Mucosa of descending colon (tissue), 3 donors: ENCODE measurements at places on chromosomes 12 and 14. TPM values are rescaled to one million over a fixed set of nuclear protein-coding genes. Genes with fewer than 3 reads are reported as not detected.
A peak's percentile ranks its signal among the peaks of the same experiment; 100 is the strongest.

DNA sequence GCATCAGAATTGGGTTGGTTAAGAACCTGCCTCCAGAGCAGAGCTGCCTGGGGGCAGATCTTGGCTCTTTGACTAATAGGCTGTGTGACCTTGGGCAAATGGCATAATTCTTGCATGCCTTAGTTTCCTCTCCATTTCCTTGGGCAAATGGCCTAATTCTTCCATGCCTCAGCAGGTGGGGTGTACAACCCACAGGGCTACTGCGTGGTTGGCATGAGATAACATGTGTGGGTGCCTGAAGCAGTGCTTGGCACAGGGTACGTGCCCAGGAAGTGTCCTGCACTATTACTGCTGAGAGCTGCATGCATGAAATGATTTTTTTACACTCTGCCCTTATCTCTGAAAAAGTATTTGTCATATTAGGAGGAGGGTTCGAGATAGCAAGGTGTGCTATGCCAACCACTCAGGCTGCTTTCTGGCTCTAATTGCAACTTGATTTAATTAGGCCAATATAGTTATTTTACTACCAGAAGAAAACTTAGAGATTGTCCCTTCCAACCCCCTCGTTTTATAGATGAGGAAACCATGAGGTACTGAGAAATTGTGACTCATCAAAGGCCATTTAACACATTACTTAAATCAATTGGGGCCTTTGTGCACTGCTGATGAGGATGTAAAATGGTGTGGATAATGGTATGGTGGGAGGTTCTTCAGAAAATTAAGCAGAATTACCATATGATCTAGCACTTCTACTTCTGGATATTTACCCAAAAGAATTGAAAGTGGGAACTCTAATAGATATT lies 161.6 kb upstream of the HIF1A start:
- no peak for DNase-seq

GRCh38 chr12:45654002-45654665 lies 75.4 kb upstream of the ARID2 start:
- no peak for DNase-seq

DNA sequence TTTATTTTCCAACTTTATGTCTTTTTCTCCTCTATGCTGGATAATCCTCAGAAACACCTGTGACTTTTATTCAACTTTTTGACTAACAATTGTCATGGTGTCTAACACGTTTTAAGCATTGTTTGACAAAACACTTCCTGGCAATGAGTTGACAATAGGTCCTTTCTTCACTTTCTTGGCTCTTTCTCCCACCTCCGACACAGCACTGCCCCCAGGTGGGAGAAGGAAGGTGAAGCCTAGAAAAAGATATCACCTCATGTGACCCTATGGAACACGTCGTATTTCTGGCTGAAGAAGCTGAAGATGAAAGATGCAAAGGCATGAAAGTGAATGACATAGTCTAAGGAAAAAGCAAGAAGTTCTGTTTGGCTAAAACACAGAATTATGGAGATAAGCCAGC lies 430.0 kb downstream of the ETNK1 start:
- DNase-seq, result no peak

M6PR gene
- total RNA-seq, result 105 TPM

PRKAG1 gene
- 51.5 TPM for total RNA-seq

- peak; percentile 96 for DNase-seq
These were observed 10.1 kb downstream of the NDRG2 start for GRCh38 chr14:21014761-21015190.

DNA sequence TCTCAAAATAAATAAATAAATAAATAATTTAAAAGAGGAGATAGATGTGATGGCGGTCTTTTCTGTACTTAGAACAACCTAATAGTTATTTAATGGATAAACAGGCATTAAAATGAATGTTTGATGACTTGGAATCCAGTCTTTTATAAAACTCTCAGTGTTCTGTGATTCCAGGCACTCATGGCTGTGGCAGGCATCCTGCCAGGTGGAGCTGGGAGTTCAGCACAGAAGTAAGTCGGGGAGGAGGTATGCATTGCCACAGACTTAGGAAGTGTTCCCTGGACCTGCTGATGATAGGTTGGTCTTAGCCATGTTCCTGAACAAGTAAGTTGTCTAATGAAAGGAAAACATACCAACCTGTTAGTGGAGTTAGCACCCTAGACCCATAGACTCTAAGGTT lies 126.3 kb downstream of the CACNA1C start:
- DNase-seq, result no peak

DNA sequence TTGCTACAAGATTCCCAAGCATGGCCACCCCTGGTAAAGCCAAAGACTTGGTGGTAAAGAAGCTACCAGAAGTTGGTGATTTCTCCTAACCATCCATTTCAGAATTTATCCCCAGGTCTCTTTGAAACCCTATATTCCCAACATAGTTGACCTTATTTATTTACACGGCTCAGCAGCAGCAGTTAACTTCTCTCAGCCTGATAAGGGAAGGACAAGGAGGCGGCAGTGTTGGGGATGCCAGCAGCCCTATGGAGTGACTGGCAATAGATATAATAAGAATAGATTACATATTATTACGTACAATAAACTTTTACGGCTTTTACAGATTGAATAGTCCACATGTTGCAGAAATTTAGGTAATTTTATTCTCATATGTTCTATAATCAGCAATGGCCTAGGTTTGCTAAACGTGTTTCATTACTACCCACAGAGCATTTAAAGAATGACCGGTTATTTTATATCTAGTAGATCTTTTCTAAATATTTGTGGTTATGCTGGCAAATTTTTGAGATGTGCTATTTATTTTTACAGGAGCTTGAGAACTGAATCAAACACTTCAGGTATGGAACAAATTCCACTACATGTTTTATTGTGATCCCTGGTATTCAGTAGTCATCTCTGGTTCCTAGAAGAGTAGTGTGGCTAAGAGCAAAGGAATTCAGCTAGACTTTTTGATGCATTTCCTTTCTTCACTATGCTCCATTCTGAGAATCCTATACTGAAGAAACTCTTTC lies 19.8 kb upstream of the PALS1 start:
- DNase-seq, result no peak

GRCh38 chr14:105937253-105938054 lies 411.1 kb downstream of the TMEM121 start:
- DNase-seq, result no peak

- DNase-seq, result no peak
These were observed 11.4 kb upstream of the BCAT1 start for GRCh38 chr12:24960222-24960855.

- no peak for DNase-seq
These were observed 28.1 kb downstream of the SLC41A2 start for GRCh38 chr12:104929977-104930376.

DNA sequence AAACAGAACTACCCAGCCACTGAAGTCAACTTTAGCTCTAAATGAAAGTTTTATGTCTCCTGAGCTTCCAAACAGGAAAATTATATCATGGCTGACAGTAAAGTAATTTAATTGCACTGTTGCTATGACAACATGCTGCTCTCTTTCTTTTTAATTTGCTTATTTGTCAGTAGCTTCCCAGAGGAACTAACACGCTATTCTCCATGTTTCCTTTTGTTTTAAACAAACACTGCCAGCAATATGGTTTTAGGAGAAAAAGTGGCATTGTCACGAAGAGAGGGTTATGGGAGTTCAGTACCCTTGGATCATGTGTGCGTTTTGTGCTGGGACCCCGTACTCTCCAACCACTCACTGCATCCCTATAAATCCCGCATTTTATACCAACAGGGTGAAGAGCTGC lies 1.9 kb downstream of the FOXN3 start:
- no peak for DNase-seq

DUSP16 gene
- 42.3 TPM for total RNA-seq
